Epithelial cell of proximal tubule (primary cell): ENCODE measurements at places on chromosomes 5 and 9. TPM values are rescaled to one million over a fixed set of nuclear protein-coding genes. Genes with fewer than 3 reads are reported as not detected.

RNF145 gene
- total RNA-seq: 57.9 and 71.4 TPM in 2 replicates

NKD2 gene
- not detected in 2 replicates for total RNA-seq

PCDHGB5 gene
- total RNA-seq: 4.0 and 6.5 TPM in 2 replicates

NOXA1 gene
- total RNA-seq: 0.14 and 2.1 TPM in 2 replicates

EPB41L4B gene
- 5.9 and 7.6 TPM in 2 replicates for total RNA-seq

FOXD4 gene
- 0.07 and 0.46 TPM in 2 replicates for total RNA-seq

RANBP3L gene
- not detected in 2 replicates for total RNA-seq

STKLD1 gene
- 1.3 TPM in 1 of 2 replicates, not detected in the other for total RNA-seq

SLC46A2 gene
- not detected in 2 replicates for total RNA-seq

FAT2 gene
- total RNA-seq: under 0.01 and 0.07 TPM in 2 replicates

HRCT1 gene
- 0.58 TPM in 1 of 2 replicates, not detected in the other for total RNA-seq

SNCB gene
- total RNA-seq: 0.17 TPM in 1 of 2 replicates, not detected in the other

DMGDH gene
- 0.80 and 1.9 TPM in 2 replicates for total RNA-seq

JAKMIP2 gene
- total RNA-seq: 0.14 and 0.17 TPM in 2 replicates

UNC5A gene
- 0.07 and 1.2 TPM in 2 replicates for total RNA-seq

TEX53 gene
- not detected in 2 replicates for total RNA-seq

SH2D3C gene
- total RNA-seq: not detected in 2 replicates
